ENCODE measurements at places on chromosomes 11 and 22.

DNA sequence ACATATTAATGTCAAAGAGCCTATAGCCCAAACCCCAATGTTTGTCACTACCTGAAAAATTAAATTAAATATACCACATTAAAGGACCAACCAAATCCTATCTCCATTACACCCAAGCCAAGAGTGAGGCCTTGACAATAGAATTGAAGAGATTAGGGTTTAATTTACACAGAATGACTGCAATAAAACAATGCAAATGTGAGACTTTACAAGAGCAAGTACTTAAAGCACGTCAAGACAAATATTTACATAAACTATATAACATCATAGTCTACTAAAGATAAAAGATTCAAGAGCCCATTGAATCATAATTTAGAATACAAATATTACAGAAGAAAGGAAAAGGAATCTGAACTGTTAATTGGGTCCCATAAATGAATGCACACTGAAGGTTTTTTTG is 85.6 kb downstream of the CADM1 start:
- DNase-seq, result no peak

GRCh38 chr11:4641501-4641900 is 2.3 kb upstream of the OR51E1 start:
- DNase-seq, result no peak

DNA sequence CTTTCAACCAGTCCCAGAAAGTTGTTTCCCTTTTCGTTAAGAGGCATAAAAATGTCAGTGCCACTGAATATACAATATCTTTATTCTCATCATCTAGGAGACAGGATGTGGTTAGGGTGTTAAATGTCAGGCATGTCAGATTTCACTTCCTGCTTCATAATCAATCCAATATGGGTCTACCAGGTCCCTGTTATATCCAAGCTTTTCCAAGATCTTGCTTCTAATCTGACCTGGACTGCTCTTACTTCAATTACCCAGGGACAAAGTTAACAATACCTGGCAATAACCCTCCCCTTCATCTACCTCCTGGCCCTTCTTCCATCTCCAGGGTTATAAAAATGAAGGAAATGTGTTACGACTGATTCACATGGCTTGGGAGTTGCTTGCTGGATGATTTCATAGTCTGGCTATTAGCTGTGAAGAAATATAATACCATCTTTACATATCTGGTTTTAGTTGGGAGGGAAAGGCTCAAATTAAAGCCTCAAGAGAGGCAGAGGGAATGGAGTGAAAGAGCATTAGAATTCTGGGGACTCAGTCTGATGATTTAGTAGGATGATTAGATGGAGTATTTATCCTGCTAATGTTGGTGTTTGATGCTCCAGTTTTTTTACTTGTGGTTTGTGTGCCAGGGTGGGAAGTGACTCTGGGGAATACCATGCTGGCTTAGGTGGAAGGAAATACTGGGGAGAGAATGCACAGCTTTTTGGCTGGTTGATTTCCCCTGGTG is 534.3 kb downstream of the ETS1 start:
- no peak for DNase-seq

DNA sequence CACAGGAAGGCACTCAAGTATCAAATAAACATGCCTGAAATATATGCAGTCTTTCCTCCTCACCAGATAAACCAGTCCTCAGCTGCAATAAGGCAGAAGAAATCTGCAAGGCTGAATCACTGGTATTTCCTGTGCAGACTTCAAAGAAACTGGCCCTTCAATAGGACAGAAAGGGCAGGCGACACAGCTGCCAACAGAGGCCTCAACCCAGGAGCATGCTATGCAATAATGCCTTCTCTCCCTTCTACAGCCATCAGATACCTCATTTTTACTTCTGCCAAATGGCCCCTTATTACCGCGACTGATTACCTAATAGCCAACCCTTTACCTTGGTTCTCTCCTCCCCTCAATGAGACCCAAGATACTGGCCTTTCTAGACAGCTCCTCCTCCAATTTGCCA is 8.0 kb downstream of the NUMA1 start:
- DNase-seq, result no peak

DNA sequence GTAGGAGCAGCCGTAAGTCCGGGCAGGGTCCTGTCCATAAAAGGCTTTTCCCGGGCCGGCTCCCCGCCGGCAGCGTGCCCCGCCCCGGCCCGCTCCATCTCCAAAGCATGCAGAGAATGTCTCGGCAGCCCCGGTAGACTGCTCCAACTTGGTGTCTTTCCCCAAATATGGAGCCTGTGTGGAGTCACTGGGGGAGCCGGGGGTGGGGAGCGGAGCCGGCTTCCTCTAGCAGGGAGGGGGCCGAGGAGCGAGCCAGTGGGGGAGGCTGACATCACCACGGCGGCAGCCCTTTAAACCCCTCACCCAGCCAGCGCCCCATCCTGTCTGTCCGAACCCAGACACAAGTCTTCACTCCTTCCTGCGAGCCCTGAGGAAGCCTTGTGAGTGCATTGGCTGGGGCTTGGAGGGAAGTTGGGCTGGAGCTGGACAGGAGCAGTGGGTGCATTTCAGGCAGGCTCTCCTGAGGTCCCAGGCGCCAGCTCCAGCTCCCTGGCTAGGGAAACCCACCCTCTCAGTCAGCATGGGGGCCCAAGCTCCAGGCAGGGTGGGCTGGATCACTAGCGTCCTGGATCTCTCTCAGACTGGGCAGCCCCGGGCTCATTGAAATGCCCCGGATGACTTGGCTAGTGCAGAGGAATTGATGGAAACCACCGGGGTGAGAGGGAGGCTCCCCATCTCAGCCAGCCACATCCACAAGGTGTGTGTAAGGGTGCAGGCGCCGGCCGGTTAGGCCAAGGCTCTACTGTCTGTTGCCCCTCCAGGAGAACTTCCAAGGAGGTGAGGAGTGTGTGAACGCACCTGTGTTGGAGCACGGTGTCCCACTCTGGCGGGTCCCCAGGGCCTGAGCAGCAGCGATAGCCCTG is at the start of gene TAGLN:
Gene TAGLN, plus strand, starts transcription at position 318 of the 863 bp plus-strand sequence. CDS start 3,644 bp downstream, outside the sequence.
- peak; percentile 53 for DNase-seq

DNA sequence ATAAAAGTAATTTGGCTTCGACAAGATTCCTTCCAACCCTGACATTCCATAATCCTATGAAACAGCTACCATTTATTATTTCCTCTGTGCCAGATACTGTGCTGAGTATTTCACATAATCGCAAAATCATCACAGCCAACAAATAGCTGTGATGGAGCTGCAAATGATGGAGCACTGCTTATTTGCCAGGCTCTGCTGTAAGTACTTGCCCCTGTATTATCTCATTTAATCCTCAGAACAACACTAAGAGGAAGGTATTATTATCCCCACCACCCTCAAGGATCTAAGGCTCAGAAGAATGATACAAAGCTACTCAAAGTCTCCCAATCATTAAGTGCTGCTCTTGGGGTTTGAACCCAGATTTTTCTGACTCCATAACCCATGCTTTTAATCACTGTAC is 145.5 kb downstream of the CCDC34 start:
- no peak for DNase-seq

DNA sequence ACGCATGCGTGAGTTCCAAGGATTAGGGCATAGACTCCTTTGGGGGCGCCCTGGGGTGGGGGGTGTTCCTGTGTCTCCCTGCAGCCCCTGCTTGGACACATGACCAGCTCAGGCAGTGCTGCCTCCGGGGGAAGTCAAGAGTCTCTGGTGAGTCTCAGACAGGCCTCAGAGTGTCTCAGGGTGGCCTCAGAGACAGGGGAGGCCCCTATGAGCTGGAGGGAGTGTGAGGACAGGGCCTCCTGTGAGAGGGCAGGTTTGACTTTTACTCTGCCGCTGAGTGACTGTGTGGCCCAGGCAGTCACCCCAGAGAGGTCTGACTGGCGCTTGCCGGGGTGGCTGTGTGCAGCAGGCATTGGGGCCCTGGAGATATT is 41.2 kb upstream of the KCNQ1OT1 start:
- DNase-seq, result no peak

GRCh38 chr11:83336993-83337392 is 50.8 kb upstream of the CCDC90B start:
- DNase-seq, result no peak

DNA sequence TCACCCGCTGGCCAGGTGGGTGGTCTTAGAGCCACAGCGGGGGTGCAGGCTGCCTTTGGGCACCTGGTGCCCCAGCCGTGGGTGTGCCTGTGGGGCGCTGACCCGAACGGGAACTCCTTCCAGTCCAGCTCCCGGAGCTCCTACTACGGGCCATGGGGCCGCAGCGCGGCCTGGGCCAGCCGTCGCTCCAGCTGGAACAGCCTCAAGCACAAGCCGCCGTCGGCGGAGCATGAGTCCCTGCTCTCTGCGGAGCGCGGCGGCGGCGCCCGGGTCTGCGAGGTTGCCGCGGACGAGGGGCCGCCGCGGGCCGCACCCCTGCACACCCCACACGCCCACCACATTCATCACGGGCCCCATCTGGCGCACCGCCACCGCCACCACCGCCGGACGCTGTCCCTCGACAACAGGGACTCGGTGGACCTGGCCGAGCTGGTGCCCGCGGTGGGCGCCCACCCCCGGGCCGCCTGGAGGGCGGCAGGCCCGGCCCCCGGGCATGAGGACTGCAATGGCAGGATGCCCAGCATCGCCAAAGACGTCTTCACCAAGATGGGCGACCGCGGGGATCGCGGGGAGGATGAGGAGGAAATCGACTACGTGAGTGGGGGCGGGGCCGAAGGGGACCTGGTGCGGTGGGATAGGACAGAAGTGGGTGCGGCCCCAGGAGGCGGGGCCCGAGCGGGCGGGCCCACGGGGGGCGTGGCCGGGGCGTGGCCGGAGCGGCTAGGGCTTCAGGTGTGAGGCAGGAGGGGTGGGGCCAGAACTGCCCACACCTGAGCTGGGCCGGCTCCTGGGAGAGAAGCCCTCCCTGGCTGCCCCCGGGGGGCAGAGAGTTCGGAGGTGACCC is 91.5 kb downstream of the CACNA1I start:
- DNase-seq, result no peak

DNA sequence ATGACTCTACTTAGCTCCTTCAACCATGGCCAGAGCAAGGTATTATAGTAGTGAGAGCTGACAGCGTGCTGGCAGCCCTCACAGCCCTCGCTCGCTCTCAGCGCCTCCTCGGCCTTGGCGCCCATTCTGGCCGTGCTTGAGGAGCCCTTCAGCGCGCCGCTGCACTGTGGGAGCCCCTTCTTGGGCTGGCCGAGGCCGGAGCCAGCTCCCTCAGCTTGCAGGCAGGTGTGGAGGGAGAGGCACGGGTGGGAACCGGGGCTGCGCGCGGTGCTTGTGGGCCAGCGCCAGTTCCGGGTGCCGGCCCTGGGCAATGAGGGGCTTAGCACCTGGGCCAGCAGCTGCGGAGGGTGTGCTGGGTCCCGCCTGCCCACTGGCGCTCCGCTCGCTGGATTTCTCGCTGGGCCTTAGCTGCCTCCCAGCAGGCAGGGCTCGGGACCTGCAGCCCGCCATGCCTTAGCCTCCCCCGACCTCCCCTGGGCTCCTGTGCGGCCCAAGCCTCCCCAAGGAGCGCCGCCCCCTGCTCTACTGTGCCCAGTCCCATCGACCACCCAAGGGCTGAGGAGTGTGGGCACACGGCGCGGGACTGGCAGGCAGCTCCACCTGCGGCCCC is 63.1 kb downstream of the SPATA19 start:
- no peak for DNase-seq

- DNase-seq, result no peak
Measured at GRCh38 chr22:27906241-27906640, 12.8 kb downstream of the PITPNB start.

GRCh38 chr11:69476509-69476961 is 4.9 kb upstream of the LINC01488 start:
- no peak for DNase-seq

GRCh38 chr11:133937015-133937414 is 19.8 kb downstream of the IGSF9B start:
- DNase-seq, result no peak

- DNase-seq, result no peak
Measured at GRCh38 chr22:28250036-28250695, 331.1 kb upstream of the PITPNB start.

DNA sequence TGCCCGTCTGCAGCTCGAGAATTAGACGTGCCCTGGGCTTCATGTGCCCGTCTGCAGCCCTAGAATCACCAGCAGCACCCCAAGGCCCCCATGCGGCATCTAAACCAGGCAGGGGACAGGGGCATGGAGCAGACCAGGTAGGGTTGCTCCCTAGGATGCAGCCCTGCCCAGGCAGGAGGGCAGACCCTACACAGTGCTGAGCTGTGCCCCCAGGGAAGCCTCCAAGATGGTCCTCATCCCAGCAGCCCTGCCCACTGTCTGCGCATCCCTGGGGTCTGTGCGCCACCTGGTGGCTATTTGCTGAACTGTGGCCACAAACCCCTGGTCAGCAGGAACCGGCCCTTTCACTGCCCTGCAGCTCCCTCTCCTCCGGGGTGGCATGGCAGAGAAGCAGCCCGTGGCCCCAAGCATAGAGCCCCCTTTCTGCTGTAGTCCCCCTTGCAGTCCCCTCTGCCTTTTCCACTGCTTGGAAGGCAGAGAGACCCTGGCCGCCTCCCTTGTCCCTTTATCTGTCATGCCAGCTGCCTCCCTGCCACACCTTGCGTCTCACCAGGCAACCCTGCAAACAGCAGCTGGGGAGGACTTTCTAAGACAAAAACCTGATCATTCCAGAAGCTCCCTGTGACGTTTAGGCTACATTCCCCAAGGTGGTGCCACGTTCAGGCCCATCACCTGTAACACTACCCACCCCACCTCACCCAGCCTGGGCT is 86.6 kb downstream of the KCNQ1 start:
- DNase-seq, result peak; percentile 77

DNA sequence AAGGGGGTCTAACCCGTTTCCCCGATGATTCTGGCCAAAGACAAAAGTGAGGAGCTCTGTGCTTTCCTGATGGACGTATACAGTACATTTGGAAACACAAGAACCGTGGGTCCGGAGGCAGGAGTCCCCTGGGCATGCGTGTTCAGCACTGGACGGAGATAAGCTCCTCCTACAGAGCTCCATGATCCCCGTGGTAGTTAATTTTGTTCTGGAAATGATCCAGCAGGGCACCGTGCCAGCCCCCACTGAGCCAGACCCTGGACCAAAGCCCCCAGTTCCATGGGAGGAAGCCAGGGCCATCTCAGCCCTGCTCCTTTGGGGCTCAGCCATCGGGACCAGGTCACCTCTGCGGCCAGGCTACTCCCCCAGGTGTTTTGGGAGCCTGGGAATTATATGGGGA is 83.3 kb downstream of the TRMU start:
- no peak for DNase-seq

DNA sequence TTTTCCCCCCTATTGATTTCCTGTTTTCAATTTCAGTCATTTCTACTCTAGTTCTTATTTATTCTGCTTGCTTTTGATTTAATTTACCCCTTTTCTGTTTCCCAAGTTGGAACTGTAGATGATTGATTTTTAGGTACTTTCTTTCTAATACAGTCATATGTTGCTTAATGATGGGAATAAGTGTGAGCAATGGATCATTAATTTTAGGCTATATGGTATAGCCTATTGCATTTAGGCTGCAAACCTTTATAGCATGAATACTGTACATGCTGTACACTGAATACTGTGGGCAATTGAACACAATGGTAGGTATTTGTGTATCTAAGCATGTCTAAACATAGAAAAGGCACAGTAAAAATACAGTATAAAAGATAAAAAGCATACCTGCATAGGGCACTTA is 44.9 kb downstream of the DDX10 start:
- DNase-seq, result no peak

DNA sequence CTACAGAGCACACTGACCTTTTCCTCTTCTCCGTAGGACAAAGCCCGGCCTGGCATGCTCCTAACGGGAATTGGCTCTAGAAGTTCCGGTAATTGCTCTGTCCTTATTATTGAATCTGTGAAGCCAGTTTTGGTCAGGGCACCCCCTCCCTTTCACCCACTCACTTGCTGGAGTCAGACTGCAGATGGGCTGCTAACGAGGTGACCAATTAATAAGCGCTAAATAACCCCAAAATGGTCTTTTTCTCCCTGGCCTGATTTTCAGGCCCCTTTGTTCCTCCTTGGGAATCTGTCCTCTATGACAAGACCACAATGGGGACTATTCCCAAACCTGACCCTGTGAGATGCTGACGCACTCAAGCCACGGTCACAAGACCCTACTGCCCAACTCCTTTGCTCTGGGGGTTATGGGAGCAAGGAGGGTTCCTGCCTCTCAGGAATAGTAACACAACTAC is 610.0 kb upstream of the CADM1 start:
- no peak for DNase-seq
